K562 (cell line): ENCODE measurements at places on chromosomes 5 and 9.
A peak's percentile ranks its signal among the peaks of the same experiment; 100 is the strongest.

GRCh38 chr9:96242811-96243210, 59.2 kb downstream of the HSD17B3 start:
- H3K27ac ChIP-seq, result no peak overlapping the region
- H3K4me3 ChIP-seq, result no peak overlapping the region
- peaks cover 7% of the 10 kb centered on the region; the same call in 2 of the 3 replicates for H3K4me1 ChIP-seq
- H3K27me3 ChIP-seq, result peaks cover 9% of the 10 kb centered on the region; the same call in 1 of the 3 replicates

DNA sequence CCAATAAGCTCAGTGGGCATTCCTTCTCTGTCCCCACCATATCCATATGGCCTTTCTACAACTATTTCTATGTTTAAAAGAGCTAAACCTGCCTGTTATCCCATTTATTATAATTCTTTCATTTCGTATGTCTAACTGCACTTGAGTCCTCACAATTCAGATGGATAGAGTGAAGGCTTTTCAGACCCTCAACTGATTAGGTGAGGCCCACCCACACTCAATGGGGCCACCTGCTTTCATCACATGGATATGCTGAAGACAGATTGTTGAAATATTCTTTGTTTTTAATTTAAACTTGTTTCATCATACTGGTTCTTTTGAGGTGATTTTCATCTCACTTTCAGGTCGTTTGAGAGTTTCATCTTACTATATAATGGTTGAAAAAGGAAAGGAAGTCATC, 5.7 kb upstream of the S1PR3 start:
- H3K36me3 ChIP-seq, result no peaks in the 10 kb centered on the region
- no peaks in the 10 kb centered on the region for H3K27me3 ChIP-seq
- no peak overlapping the region for H3K27ac ChIP-seq
- H3K4me3 ChIP-seq, result no peak overlapping the region
- DNase-seq, result no peak

- no peaks in the 10 kb centered on the region for H3K36me3 ChIP-seq
- no peak overlapping the region for H3K27ac ChIP-seq
Observed at GRCh38 chr5:180643191-180643851, 6.1 kb downstream of the FLT4 start.

DNA sequence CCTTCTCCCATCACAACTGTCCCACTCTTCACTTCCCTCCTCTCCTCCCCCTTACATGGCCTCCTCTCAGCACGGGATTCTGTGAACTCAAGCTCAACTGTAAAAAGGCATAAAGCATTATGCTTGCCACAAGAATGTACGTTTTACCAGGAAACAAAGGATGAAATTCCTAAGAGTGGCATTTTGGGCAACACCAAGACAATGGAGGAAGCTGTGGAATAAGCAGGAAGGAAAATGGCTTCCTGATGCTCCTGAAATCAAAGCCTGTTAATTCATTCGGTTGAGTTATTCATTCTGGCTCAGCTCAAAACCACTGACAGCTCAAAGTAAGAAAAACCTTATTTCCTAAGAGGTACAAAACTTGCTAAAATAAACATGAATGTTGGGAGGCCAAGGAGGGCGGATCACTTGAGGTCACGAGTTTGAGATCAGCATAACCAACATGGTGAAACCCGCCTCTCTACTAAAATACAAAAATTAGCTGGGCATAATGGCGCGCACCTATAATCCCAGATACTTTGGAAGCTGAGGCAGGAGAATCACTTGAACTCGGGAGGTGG, 40.8 kb upstream of the DMRT1 start:
- H3K27ac ChIP-seq, result no peak overlapping the region
- no peaks in the 10 kb centered on the region for H3K36me3 ChIP-seq
- H3K27me3 ChIP-seq, result no peaks in the 10 kb centered on the region; the same call in 2 of the 3 replicates
- no peak for DNase-seq

- H3K27me3 ChIP-seq, result peaks cover 32% of the 10 kb centered on the region
- no peaks in the 10 kb centered on the region for H3K4me1 ChIP-seq
- no peak overlapping the region for H3K27ac ChIP-seq
- DNase-seq, result no peak
Observed at GRCh38 chr9:91654527-91654926, 230.9 kb upstream of the NFIL3 start.

DNA sequence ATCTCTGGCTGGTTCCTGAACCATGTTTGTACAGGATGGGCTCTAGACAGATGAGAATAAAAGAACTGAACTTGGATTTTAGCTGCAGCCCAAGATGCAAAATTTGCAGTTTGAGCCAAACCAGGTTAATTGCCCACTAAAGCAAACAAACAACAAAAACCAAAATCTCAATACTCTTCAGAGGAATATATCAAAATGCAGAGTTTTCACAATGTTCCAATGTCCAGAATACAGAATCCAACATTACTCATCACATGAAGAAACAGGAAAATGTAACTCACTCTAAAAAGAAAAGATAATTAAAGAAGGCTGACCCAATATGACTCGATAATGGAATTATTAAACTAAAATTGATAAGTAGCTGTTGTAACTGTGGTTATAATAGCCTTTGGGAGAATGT, 20.4 kb downstream of the FOXI1 start:
- H3K4me3 ChIP-seq, result no peak overlapping the region
- H3K36me3 ChIP-seq, result no peaks in the 10 kb centered on the region
- H3K4me1 ChIP-seq, result no peaks in the 10 kb centered on the region
- no peak for DNase-seq
- H3K27me3 ChIP-seq, result peaks cover 5% of the 10 kb centered on the region; the same call in 1 of the 2 replicates

DNA sequence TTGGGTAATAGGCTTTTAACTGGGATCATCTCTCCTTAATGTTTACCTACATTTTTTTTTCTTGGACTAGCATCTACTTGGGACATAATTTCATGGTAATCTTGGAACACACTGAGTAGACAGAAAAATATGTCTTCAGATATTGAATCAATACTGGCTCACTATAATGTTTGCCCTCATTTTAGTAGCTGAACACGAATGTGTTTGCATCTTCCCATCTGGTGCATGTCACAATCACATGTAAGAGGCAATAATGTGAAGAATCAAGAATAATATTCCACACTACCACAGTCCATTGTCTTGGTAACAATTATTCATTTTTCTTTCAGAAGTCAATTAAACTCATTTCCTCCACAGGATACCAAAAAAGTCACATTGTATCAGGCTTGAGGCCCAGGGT, 382.7 kb upstream of the CDH10 start:
- no peak overlapping the region for H3K27ac ChIP-seq
- H3K4me1 ChIP-seq, result no peaks in the 10 kb centered on the region
- H3K36me3 ChIP-seq, result no peaks in the 10 kb centered on the region
- no peak overlapping the region for H3K4me3 ChIP-seq
- DNase-seq, result no peak

- no peak within 1 kb of the TSS for H3K27ac ChIP-seq
- peaks cover 12% of the 10 kb centered on the region; the same call in 2 of the 3 replicates for H3K4me1 ChIP-seq
- H3K27me3 ChIP-seq, result peaks cover 37% of the 10 kb centered on the region
- DNase-seq, result peak; percentile 91
- H3K36me3 ChIP-seq, result no peaks in the 10 kb centered on the region
Observed at GRCh38 chr9:129752900-129753729, at the start of gene PTGES. Gene PTGES (minus strand): TSS chr9:129753042. CDS start chr9:129753012, 30 bp downstream.

GRCh38 chr5:161040818-161041217, 188.8 kb upstream of the ATP10B start:
- no peaks in the 10 kb centered on the region for H3K4me1 ChIP-seq
- DNase-seq, result no peak
- no peaks in the 10 kb centered on the region for H3K36me3 ChIP-seq
- no peak overlapping the region for H3K27ac ChIP-seq
- no peaks in the 10 kb centered on the region for H3K27me3 ChIP-seq
- H3K4me3 ChIP-seq, result no peak overlapping the region

DNA sequence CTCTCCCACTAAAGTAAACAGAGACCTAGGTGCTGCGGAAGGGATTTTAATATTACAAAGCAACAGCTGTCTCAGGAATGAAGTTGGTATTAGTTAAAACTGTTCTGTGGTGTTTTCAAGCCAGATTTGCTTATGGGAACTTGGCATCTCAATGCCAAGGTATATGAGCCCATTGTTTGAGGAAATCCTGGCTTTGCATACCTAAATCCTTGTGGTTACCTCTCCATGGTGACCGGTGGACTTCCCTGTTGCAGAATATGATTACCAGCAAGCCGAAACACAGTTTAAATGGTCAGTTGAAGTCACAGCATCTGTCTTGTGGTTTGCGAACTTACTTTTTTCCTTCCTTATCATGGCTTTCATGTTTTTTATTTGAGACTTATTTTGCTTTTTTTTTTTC, 62.3 kb upstream of the TXNDC8 start:
- no peaks in the 10 kb centered on the region for H3K27me3 ChIP-seq
- H3K4me1 ChIP-seq, result no peaks in the 10 kb centered on the region
- no peaks in the 10 kb centered on the region for H3K36me3 ChIP-seq
- H3K4me3 ChIP-seq, result no peak overlapping the region
- no peak overlapping the region for H3K27ac ChIP-seq

DNA sequence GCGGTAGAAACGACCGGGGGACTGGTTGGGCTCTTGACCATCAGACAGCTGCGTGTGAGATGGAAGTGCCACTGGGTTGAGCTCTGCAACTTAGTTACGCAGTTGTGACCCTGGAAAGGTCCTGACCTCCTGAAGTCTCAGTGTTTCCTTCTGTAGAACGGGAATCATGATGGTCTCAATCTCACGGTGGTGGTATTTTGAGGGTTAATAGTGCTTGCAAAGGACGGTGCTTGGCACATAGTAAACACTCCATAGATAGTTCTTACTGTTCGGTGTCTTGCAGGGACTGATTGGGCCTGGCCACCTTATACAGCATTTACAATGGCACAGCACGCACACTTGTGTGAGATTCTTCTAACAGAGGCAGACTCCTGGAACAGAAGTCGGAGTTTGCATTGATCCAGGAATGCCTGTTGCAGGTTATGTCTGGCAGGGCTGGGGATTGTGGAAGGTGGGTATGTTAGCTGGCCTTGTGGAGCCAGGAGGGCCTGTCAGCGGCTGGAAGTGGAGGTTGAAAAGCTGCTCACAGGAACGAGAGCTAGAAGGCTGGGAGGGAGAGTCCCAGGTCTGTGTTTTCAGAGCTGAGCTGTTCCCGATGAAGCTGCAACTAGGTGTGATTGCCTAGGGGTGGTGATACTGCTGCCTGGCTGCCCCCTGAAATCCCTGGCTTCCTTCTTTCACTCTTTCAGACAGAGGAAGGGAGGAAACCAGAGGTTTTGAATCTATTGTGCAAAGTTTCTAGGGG, 962 bp upstream of the TXN start:
- no peaks in the 10 kb centered on the region for H3K27me3 ChIP-seq
- no peak for DNase-seq
- H3K36me3 ChIP-seq, result peaks cover 15% of the 10 kb centered on the region; the same call in 2 of the 3 replicates
- peak overlapping the region; percentile 91 for H3K4me3 ChIP-seq

DNA sequence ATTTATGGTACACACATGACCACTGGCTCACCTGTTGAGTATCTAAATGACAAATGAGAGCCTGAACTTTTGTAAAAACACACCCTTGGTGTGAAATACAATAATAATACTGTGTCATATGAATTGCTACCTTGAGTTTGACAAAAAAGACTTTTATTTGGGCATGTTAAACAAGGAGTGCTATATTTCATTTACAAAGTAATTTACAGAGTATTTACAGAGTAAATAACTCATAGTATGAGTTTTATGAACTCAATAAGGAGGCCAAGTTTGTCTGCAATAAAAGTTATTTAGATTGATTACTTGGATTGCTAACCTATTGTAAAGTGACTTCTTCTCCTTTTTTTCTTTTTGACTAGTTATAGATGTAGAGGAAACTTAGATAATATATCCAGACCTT, 146.0 kb upstream of the NUDT12 start:
- no peaks in the 10 kb centered on the region for H3K36me3 ChIP-seq
- no peaks in the 10 kb centered on the region for H3K27me3 ChIP-seq
- H3K4me3 ChIP-seq, result no peak overlapping the region
- H3K4me1 ChIP-seq, result no peaks in the 10 kb centered on the region

DNA sequence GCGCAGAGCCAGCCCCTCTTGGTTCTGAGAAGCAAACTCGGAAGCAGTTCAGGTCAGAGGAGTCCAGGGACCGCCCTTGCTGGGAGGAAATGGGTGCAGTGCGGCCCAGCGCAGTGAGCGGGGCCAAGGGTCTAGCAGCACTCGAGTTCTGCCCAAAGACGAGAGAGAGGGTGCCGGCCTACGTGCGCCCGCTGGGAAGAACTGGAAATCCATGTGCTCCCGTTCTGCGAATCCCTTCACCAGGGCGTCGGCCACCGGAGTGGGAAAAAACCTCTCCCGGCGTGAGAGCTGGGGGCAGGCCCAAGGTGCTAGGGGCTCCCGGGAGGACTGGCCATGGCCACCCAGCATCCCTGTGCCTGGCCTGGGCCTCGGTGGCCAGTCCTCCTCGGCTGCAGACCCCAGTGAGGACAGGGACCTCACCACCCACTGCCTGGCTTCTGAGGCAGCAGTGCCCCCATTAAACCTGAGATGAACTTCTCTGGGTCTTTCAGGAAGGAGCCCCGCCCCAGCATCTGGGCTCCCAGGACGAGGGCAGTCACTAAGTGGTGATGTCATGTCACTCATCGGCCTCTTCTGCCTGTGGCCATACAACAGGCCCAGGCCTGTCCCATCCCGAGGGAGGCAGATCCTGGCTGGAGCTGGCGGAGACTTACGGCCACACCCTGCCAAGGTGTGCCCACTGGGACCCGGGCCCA, 10.6 kb downstream of the TMEM250 start:
- peaks cover 48% of the 10 kb centered on the region for H3K4me1 ChIP-seq
- H3K36me3 ChIP-seq, result no peaks in the 10 kb centered on the region
- H3K27ac ChIP-seq, result peak overlapping the region; percentile 79
- no peaks in the 10 kb centered on the region for H3K27me3 ChIP-seq
- DNase-seq, result peak; percentile 61

DNA sequence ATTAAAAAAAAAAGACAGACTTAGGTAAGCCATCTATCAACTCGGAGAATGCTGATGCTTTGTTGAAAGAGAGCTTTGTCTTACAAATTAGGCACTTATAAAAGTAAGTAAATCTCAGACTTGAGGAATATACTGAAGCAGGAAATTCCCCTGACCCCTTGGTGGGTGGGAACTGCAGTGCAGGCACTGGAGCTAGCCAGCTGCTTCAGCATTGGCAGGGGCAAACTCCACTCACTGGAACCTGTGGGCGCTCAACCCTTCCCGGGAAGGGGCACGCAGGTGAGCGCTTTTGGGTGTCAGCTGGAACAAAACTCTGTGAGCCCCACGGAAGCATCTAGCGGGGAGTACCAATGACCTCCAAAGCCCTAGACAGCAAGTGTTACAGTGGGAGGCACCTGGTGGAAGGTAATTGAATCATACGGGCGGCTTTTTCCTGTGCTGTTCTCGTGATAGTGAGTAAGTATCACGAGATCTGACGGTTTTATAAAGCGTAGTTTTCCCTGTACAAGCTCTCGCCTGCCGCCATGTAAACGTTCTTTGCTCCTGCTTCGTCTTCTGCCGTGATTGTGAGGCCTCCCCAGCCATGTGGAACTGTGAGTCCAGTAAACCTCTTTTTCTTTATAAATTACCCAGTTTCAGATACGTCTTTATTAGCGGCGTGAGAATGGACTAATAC, 628.0 kb upstream of the CDH18 start:
- no peak for DNase-seq
- no peak overlapping the region for H3K4me3 ChIP-seq
- no peak overlapping the region for H3K27ac ChIP-seq
- H3K27me3 ChIP-seq, result no peaks in the 10 kb centered on the region

GRCh38 chr9:121121582-121122087, 46.9 kb downstream of the CNTRL start:
- no peaks in the 10 kb centered on the region for H3K27me3 ChIP-seq
- H3K4me1 ChIP-seq, result peaks cover 5% of the 10 kb centered on the region; the same call in 2 of the 3 replicates
- H3K27ac ChIP-seq, result peak overlapping the region; percentile 74
- DNase-seq, result peak; percentile 90

GRCh38 chr5:10233011-10233410, 16.7 kb downstream of the ATPSCKMT start:
- no peak overlapping the region for H3K4me3 ChIP-seq
- H3K27me3 ChIP-seq, result no peaks in the 10 kb centered on the region
- H3K4me1 ChIP-seq, result no peaks in the 10 kb centered on the region
- no peak for DNase-seq
- no peak overlapping the region for H3K27ac ChIP-seq
- H3K36me3 ChIP-seq, result peaks cover 42% of the 10 kb centered on the region

GRCh38 chr9:131677444-131678180, 62.3 kb downstream of the RAPGEF1 start:
- peaks cover 10% of the 10 kb centered on the region for H3K4me1 ChIP-seq
- no peaks in the 10 kb centered on the region for H3K36me3 ChIP-seq
- no peak overlapping the region for H3K4me3 ChIP-seq
- H3K27ac ChIP-seq, result peak overlapping the region; percentile 50; the same call in 1 of the 3 replicates
- no peaks in the 10 kb centered on the region for H3K27me3 ChIP-seq
